ENCODE measurements at places on chromosomes 3 and 15.

DNA sequence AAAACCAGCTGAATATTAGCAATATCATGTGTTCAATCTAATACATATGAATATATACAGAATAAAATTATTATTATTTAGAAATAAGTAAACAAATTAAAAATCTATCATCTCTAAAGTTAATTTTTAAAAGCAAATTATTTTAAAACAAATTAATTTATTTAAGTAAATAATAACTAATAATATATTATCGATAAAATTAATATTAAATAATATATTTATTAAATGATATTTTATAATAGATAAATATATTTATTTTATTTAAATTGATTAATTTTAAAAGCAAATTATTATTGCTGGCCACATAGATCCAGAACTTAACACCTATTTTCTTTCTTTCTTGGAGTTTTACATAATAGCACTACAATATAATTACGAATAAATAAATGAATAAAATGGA lies 22.2 kb downstream of the RTP3 start:
- DNase-seq, result no peak

GRCh38 chr15:86203462-86203861 lies 123.8 kb downstream of the AGBL1 start:
- DNase-seq, result no peak

DNA sequence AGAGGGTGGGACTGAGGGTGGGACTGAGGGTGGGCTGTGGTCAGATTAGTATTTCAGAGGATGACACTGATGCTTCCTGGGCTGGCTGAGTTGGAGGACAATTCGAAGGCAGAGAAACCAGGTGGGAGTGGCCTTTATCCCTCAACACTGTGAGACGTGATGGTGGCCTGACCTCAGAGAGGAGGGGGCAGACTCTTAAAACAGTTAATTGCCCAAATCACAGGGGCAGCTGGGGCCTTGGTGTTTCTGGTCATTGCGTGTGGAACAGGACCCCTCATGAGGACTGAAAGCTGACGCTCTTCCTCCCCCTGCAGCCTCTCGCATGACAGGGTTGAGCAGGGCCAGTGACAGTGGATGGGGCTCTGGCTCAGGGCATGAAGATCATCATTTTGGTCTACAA lies 18.7 kb downstream of the DNASE1L3 start:
- no peak for DNase-seq

- no peak for DNase-seq
Observed at GRCh38 chr3:192834428-192834827, 83.2 kb downstream of the MB21D2 start.

DNA sequence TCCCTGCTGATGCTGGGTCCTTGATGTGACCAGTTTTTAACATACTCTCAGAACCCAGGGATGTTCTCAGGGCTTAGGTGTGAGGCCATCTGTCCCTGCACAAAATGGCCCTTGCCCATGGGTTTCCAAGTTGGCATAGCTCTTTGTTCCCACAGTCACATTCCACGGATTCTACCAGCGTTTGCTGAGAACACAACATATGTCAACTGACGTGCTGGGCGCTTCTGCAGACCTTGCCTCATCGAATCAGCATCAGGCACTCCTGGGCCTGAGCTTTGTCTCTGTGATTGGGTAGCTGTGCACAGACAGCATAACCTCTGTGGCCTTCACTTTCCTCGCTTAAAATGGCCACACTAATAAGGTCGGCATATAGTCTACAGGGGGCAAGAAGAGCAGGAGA lies 69.0 kb downstream of the MGLL start:
- DNase-seq, result no peak

DNA sequence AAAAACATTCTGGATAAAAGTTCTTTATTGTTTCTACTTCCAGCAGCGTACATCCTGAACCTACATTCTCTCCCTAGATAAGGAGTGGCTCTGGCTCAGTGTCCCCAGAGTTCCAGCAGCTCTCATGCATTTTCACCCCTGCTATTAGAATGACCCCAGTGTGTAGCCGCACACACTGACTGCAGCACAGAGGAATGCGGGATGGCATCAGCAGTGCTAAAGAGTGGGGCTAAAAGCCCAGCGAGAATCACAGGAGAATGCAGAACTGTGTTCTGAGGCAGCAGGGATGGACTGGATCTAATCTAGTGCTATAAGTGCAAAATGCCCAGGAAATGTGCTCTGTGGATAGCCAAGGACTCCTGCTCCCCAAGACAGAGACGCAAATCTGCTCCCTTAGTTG lies 66.4 kb upstream of the TJP1 start:
- DNase-seq, result no peak

GRCh38 chr3:120587332-120587975 lies 8.7 kb upstream of the NDUFB4 start:
- no peak for DNase-seq

DNA sequence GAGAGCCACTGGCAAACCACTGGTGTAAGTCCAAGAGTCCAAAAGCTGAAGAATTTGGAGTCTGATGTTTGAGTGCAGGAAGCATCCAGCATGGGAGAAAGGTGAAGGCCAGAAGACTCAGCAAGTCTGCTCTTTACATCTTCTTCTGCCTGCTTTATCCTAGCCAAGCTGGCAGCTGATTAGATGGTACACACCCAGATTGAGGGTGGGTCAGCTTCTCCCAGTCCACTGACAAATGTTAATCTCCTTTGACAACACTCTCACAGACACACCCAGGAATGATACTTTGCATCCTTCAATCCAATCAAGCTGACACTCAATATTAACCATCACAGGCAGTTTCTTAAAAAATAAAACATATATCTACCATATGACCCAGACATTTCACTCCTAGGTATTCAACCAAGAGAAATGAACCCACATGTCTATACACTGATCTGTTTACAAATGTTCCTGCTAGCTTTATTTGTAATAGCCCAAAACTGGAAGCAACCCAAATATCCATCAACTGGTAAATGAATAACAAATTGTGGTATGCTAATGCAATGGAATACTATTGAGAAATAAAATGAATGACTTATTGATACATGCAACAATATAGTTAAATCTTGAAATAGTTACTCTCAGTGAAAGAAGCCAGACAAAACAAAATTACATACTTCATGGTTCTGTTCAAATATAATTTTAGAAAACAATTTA lies 373.8 kb downstream of the ZNF385D start:
- no peak for DNase-seq

- no peak for DNase-seq
Observed at GRCh38 chr3:186283096-186283495, 78.9 kb downstream of the DGKG start.

GRCh38 chr3:165466856-165467255 lies 270.7 kb upstream of the SLITRK3 start:
- DNase-seq, result no peak

GRCh38 chr3:197270558-197271317 lies 27.7 kb downstream of the DLG1 start:
- DNase-seq, result no peak

DNA sequence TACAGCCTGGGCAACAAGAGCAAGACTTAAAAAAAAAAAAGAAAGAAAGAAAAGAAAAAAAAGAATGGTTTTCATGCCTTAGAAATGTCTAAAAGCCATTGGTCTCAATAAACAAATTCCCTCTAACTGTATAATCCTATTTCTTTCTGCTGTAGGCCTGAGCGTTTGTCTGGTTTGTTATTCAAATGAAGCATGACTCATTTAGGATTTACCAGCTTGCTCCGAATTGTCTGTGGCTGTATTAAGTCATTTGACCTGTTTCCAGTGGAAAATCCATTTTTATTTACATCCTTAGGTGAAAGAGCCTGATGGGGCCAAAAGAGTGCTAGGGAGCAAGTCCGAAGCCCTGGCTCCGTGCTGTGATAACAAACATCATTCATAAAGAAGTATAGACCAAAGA lies 73.8 kb downstream of the BDH1 start:
- no peak for DNase-seq

DNA sequence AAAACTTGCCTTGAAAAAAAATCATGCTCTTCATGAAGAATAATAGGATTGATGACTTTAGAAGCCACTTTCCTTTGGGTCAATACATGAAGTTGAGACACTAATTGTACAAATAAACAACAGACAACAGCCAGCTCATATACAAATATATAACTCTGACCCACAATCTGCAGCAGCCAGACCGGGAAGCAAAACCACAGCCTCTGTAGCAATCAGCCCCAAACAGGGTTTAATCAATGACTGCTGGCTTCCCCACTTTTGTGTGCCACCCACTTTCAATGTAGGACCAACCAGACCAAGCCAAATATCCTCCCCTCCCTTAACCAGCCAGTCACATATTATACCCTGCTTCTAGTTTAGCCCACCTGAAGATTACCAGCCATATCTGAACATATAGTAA lies 39.0 kb downstream of the IFT57 start:
- no peak for DNase-seq

GRCh38 chr15:67127965-67128364 lies 62.6 kb downstream of the SMAD3 start:
- DNase-seq, result no peak

DNA sequence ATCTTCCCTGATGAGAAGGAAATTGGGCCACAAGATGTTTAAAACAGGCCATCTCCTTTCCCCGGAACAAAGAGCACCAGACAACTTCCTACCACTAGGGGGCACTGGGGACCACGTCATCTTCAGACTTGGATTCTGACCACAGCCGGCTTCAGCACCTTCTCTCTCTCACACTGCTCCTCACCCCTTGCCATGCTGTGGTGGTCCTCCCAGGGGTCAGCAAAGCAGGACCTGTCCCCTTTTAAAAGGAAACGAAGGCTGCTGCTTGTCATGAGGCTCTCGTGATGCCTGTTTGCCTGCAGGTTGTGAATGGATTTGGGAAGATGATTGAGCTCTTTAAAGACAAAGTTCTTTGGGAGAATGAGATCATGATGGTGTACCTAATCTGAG lies 16.2 kb downstream of the RFT1 start:
- peak; percentile 79 for DNase-seq

DNA sequence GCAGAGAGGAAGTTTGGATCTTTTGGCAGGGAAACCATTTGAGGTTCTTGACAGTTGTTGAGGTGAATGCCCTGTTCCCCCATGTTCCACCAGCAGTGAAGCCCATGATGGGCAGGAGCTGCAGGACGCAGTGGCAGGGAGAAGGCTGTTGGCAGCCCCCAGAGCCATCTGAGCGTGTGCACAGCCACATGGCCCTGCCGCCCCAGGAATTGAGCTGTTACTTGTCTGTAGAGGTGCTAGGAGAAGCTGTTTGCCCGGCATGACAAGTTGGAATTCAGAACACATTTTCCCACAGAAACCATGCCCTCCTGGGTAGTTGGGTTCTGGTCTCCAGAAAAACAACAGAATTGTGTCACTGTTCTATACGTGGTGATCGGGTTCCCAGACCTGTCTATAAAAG lies 218.2 kb upstream of the NR2E3 start:
- no peak for DNase-seq

GRCh38 chr3:187765342-187765741 lies 20.1 kb upstream of the BCL6 start:
- no peak for DNase-seq

- no peak for DNase-seq
Observed at GRCh38 chr3:136262559-136262958, 12.4 kb downstream of the PCCB start.

GRCh38 chr3:37624276-37624675 lies 237.4 kb upstream of the CTDSPL start:
- DNase-seq, result no peak

GRCh38 chr15:44157679-44158078 lies 37.4 kb downstream of the FRMD5 start:
- DNase-seq, result no peak

GRCh38 chr3:58526515-58526957 lies 10.5 kb downstream of the ACOX2 start:
- no peak for DNase-seq

DNA sequence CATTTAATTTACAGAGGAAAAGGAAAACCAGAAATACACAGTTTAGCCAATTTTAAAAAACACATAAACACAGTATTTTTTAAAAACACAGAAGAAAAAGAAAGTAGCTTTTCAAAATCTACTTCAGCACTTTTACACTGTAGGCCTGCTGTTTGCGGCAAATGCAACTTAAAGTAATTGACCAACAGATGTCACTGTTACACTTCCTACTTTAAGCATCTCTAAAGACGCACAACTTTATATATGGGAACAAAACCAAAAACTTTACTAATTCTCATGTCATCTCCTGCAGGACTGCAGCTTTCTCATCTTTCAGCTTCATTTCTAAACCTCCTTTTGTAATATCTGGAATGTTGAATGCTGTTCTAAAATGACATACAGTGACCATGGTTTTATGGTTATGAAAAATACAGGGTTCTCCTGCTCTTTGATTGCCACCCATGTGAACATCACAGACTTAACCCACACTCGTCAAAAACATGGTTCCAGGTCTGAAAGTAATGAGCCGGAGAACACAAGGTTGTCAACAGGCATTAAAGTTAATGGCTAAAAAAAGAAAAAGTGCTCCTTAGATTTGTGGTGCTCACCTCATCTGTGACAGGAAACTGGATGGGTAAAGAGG lies 107.9 kb downstream of the FMN1 start:
- no peak for DNase-seq

GRCh38 chr15:92521624-92522008 lies 127.9 kb downstream of the ST8SIA2 start:
- DNase-seq, result peak; percentile 3

DNA sequence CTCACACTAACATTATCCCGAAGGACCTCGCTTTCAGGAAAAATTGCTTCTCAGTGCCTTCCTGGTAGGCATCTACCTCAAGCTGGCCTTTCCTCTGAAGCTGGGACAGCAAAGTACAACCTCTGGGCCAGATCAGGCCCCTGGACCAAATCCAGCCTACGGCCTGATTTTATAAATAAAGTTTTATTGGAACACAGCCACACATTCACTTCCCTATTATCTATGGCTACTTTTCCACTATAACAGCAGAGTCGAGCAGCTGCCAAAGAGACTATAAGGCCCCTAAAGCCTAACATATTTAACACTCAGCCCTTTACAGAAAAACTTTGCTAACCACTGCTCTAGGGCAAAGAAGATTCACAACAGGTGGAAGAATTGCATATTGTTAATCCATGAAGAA lies 554.3 kb downstream of the NTRK3 start:
- no peak for DNase-seq

DNA sequence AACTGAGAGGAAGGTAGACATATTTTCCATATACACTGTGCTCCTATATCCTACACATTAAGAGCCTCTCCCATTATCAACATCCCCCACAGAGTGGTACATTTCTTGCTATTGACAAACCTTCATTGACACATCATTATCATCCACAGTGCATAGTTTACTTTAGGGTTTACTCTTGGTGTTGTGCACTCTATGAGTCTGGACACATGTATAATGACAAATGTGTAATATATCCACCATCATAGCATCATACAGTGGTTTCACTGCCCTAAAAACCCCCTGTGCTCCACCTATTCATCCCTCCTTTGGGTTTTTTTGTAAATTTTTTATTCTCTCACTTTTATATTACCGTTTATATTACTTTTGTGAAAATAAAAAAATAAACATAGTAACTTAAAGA lies 22.2 kb upstream of the CLDN18 start:
- no peak for DNase-seq

GRCh38 chr3:50318163-50318562 lies 4.4 kb downstream of the HYAL2 start:
- DNase-seq, result no peak

- no peak for DNase-seq
Observed at GRCh38 chr3:184496933-184497332, 64.7 kb upstream of the EPHB3 start.

- no peak for DNase-seq
Observed at GRCh38 chr15:52716536-52716935, 37.3 kb upstream of the ATOSA start.
